CD4-positive, alpha-beta T cell treated with Interleukin-17A for 1 hour (primary cell): ENCODE measurements at places on chromosomes 11 and 22.

GRCh38 chr11:123729602-123730001 lies 11.9 kb downstream of the ZNF202 start:
- no peak for DNase-seq

GRCh38 chr11:10891151-10891720 lies 33.4 kb upstream of the ZBED5 start:
- DNase-seq, result no peak

DNA sequence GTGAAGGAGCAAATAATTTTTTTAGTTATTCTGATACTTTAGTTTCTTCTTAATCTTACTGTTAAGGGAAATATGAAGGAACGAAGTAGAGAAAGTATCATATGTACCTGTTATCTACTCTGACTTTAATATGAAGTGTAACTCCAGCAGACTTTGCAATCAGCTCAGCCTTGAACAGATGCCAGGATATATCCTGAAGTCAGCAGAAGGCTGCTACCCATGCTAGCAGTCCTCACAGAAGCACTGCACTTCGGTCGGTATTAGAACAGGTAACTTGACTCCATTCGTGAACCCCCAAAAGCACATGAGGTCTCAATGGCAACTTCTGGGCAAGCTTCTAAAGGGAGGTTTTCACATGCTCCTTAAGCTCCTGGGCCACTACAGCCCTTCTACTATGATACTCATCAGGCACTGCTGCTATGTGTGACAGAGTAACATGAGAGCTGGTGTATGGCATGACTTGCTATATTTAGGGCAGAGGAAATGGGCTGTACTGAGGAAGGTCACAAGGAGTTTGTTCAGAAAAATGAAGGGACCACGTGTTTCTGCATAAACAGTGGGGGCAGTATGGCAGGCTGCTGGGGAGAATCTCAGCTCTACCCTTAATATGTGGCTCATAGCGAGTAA lies 344.1 kb downstream of the SOX6 start:
- DNase-seq, result no peak

DNA sequence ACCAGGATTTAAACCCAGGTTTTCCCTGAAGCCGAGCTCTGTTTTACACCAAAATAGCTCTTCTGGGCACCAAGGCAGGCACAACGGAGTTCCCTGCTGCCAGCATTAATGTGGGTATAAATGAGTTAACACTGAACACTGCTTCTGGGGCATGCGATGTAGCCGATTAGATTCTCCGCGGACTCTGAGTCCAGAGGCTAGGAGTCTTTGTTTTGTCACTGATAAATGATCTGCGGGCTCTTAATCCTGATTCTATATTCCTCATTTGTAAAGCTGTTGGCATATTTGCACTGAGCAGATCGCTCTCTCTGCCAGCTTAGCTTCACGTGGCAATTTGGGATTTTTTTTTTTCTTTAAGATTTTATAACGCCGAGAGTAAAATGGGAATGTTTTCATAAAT lies 16.8 kb upstream of the LDLRAD3 start:
- DNase-seq, result no peak

DNA sequence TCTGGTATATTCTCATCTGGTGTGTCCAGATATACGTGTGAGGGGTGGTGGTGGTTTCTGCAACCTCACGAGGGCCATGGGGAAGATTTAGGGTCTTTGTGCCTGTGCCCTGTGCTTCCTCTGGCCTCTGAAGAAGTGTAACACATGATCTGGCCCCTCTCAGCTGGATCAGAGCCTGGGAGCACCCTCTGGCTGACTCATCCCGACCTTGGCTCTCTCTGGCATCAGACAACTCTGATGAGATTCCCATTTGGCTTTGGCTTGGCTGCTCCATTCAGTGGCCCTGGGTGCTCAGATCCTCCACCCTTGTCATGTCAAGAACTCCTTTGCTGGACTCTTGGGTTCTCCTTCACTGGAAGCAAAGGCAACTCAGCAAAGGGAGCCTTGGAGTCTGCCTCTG lies 45.2 kb downstream of the RASSF10 start:
- DNase-seq, result no peak

- no peak for DNase-seq
These were observed 72.5 kb upstream of the UCP3 start for GRCh38 chr11:74081428-74081827.

DNA sequence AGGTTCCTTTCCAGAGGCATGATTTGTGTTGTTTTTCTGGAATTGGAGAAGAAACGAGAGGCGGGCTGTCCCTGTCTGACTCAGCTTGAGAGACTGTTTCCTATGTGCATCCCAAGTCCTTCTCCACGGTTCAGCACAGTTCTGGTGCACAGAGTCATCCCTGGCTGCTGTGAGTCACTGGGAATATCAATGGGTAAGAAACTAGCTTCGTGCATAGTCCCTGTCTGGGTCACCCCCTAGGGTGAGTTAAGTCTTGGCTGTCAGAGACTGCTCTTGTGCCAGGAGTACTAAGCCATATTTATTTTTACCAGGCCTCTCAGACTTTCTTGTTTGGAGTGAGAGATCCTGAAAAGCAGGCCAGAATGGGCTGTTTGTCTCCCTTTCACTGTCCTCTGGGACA lies 2.4 kb upstream of the LRP4 start:
- no peak for DNase-seq

DNA sequence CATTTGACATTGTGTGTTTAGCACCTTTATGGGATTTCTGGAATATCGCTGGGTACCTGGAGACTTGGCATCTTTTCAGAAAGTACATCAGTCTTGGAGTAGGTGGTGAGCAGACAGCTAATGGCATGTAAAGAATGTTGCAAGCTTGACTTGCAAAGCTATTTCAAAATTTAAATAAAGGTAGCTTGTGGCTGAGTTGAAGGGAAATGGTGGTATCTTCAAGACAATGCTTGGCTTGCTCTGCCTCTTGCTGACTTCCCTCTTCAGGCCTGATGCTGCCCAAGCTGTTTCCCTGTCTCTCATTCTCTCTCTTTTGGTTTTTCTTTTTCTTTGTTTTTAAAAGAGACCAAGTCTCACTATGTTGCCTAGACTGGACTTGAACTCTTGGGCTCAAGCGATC lies 13.2 kb downstream of the ZNRF3 start:
- DNase-seq, result no peak
